Colonic mucosa (tissue), 4 donors: ENCODE measurements at places on chromosomes 3 and 15. TPM values are rescaled to one million over a fixed set of nuclear protein-coding genes. Genes with fewer than 3 reads are reported as not detected.
A peak's percentile ranks its signal among the peaks of the same experiment; 100 is the strongest.

- DNase-seq: no peak
These were observed 1.2 kb upstream of the PPP2R3A start for GRCh38 chr3:135964160-135964955.

DNA sequence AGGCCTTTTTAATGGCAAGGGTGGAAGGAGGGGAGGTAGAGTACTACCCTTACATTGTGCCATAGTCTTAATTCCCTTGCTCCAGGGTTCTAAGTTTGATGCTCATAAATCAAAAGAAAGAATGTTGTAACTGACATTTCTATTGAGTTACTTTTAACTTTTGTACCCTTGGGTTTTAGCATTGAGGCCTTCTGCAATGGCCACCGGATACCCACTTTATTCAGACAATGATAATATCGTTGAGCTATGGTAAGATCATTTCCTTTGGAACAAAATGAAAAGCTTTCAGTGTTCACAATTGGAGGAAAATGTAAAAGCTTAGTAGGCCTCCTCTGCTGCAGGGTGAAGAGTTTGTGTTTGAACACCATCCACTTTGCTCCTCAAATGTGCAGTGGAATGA lies 16.8 kb downstream of the CGNL1 start:
- no peak for DNase-seq

- DNase-seq: no peak
These were observed 56.1 kb downstream of the OSTN start for GRCh38 chr3:191255156-191255555.

- DNase-seq: no peak
These were observed 28.5 kb upstream of the APOD start for GRCh38 chr3:195612075-195612800.

DNA sequence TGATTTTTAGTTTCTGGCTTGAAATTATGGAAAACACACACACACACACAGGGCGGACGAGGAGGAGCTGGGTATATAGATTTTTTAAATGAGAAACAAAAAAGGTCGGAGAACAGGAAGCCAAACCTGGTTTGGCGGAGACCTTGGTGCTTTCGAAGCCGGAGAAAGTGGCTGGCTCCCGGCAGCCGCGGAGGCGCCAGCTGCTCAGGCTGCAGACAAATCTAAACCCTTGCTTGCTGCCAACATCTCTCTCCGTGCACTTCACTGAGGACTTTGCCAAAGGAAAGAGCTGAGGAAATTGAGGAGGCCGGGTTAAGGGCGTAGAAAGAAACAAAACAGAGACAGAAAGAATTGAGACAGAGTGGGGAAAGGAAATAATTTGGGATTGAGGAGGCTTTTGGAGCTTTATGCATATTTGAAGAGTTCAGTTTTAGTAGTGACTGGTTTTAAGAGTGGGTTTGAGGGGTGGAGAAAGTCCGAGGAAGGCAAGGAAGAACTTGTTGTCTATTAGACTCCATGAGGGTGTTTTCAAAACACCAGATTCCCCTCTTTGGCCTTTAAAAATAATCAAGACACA lies 2.2 kb downstream of the ZIC1 start:
- DNase-seq: no peak

GRCh38 chr3:170551252-170551651 lies 34.6 kb downstream of the SLC7A14 start:
- DNase-seq: no peak

- DNase-seq: no peak
These were observed 67.6 kb downstream of the NOX5 start for GRCh38 chr15:69082021-69082502.

- no peak for DNase-seq
These were observed 44.8 kb upstream of the MUC4 start for GRCh38 chr3:195856410-195857084.

DNA sequence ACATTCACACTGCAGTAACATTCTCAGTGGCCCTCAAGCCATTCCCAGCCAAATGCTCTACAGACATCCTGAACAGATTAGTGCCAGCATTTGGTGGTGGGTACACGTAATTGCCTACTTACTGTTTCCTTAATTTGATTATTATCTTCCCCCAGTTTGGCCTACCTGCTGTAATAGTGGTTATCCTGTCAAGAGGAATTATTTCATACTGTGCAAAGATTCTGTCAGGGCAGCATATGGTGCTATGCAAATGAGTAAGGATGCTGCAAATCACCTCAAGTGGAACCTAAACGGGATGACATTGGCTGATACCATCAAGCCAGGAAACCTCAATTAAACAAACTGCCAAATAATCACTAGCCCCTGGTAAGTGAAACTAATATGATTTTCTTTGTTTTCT lies 88.7 kb downstream of the SEMA6D start:
- no peak for DNase-seq

- no peak for DNase-seq
These were observed 52.6 kb upstream of the CCR2 start for GRCh38 chr3:46301122-46301835.

DNA sequence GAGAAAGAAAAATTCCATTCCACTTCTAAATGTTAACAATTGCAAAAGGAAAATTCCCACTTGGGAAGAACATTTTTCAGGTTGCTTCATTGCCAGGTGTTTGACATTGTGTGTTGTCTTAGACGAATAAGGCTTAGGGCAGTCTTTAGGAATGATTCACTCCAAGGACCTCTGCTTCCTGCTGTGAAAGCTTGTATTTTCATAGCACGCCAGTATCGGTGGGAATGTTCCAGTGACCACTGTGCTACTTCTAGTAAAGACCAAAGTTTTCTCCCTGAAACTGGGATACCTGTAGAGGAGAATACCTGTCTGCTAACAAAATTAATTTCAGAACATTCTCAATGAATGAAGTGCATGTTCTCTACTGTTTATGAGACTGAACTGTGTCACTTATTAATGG lies 64.1 kb downstream of the CDIN1 start:
- no peak for DNase-seq

DNA sequence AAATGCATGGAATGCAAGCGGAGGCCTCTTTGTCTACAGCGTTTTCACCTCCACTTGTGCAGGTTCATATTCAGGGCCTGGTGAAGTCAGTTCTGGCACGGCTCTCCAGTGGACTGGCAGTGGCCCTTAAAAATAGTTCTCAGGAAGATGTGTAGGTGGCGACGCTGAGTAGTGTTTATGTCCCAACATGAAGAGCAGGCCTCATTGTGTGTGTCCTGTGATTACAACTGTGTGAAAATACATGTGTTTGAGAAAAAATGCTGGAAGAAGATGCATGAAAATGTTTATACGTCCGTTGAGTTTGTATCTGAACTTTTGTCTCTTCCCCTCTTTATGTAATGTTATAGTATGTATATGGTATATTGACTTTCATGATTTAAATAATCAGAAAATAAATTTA lies 7.2 kb downstream of the LIPC start:
- peak; percentile 71 for DNase-seq

DNA sequence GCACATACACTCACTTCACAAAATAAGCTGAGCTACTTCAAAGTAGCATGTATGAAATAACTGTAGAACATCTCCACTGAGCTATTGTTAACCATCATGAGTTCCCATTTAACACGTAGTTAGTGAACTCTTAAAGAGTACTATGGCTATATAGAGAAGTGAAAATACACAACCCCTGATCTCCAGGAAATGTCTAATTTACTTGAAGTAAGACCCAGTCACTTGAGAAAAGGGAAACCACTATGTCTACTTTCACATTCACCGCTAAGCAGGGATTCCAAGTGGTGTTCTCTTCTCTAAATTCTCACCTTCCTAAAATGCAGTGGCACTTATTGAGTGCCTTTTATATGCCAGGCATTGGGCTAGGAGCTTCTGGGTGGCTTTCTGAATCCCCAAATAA lies 35.0 kb upstream of the COLQ start:
- DNase-seq: no peak

DNA sequence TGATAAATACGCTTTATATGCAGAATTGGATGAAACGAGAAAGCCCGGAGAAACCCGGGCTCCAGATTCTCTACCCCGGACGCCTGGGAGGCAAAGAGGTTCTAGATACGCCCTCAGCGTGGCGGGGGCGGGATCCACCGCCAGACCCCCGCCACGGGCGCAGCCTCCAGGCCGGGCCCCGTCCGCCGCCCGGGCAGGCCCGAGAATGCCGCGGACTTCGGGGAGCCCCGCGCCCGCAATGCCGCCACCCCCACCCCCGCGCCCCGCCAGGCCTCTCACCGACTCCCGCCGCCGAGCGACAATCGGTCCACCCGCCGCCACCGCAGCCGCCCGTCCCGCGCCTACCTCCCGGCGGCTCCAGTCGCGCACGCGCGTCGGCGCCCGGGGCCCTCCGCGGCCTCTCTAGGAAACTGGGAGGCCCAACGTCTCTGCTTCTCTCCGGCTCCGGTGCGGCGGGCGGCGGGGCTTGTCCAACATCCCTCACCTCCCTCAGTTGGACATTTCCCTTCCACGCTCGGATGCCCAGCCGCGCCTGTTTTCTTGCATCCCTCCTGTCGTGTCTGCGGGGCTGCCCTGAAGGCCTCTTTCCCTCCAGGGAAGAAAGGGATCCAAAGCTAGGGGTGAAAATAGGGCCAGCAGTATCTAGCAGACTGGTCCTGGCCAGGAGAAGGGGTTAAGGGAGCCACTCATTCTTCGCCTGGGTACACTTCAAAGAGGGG lies at the start of gene ZNF445:
TSS of gene ZNF445 (minus strand) at position 359 of the 719 bp plus-strand sequence. CDS start 22,121 bp downstream, outside the sequence.
- DNase-seq: peak; percentile 80

- DNase-seq: peak; percentile 41
These were observed 69.5 kb downstream of the C3orf38 start for GRCh38 chr3:88219138-88219792.

- DNase-seq: no peak
These were observed 353.0 kb downstream of the MAGI1 start for GRCh38 chr3:65685621-65686235.

- DNase-seq: no peak
These were observed 45.6 kb downstream of the WNT5A start for GRCh38 chr3:55441499-55441898.

- no peak for DNase-seq
These were observed 19.3 kb downstream of the CPOX start for GRCh38 chr3:98574132-98574531.

- no peak for DNase-seq
These were observed 138.3 kb downstream of the SQOR start for GRCh38 chr15:45773149-45773548.

GRCh38 chr15:67186226-67186649 lies 68.2 kb downstream of the AAGAB start:
- DNase-seq: peak; percentile 47

DNA sequence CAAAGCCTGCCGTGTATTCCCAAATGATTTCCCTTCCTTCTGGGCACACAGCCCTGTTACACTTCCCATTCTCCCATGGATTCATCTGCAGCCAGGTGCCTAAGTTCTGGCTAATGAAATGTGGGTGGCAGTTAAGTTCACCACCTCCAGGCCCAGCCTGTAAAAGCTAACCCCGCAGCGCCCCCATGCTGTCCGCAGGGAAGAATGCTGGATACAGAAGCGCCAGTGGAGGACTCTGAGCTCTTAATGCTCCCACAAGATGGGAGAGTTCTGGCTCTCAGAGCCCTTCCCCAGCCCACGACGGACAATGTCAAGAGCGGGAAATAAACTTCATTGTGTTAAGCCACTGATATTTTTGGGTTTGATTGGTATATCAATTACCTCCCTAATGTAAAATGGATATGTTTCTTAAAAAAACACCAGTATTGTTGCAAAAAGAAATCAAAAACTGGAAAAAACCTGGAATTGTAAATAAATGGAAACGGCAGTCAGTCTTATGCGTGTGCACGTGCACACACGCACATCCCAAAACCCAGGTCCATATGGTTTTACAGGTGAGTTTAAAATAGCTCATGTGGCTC lies 37.7 kb upstream of the FGD5 start:
- DNase-seq: peak; percentile 57

DNA sequence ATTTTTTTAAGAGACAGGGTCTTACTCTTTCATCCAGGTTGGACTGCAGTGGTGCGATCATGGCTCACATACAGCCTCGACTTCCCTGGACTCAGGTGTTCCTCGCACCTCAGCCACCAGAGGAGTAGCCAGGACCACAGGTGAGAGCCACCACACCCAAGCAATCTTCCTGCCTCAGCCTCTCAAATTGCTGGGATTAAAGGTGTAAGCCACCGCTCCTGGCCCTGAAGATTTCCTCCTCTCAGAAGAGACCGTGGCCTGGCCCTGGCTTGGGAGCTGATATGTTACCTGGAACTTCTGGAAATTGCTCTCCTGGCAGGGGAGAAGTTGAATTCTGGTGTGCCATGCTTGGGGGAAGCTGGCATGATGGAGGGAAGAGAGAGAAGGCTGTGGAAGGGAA lies 36.2 kb downstream of the PPCDC start:
- DNase-seq: peak; percentile 10

DNA sequence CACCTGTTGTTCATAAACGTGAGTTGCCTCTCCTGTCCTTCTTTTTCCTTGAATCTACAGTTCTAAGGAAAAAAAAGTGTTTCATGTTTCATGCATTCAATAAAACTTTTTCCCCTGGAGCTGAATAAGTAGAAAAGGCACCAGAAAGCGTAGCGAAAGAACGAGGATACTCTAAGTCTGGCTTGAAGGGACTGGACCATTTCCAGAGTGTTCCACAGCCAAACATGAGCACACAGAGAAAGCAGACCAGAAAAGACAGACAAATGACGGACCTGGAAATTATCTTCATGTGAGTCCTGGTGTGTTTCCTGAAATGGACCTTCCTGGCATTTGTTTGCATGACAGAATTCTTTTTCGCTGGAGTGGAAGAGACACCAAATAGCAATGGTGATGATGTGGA lies 204.7 kb downstream of the SV2B start:
- no peak for DNase-seq

DNA sequence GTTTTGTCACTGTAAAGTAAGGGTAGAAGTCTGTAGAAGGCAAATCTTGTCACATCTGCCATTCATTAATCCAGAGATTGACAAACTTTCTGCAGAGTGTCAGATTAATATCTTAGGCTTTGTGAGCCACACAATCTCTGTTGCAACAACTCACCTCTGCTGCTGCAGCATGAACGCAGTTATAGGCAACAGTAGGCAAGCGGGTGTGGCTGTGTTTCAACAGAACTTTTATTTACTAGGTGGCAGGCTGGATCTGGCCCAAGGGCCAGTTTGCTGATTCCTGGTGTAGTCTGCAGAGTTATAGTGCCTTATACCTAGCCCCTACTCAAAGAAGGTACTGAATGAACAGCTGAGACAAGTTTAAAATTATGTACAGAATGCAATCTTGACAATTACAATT lies 396.7 kb downstream of the FOXP1 start:
- DNase-seq: peak; percentile 65

GRCh38 chr3:16498130-16498890 lies 15.2 kb downstream of the RFTN1 start:
- no peak for DNase-seq

GRCh38 chr15:69593981-69594966 lies 141.7 kb downstream of the RPLP1 start:
- peak; percentile 95 for DNase-seq

The FES gene
- 6.5 TPM for total RNA-seq

The TMEM207 gene
- not detected for total RNA-seq

The TGM4 gene
- total RNA-seq: not detected

The NLGN1 gene
- 1.3 TPM for total RNA-seq

The CLEC3B gene
- 28.9 TPM for total RNA-seq

The ZNF609 gene
- total RNA-seq: 24.8 TPM

The CPLX3 gene
- total RNA-seq: not detected

The TGM5 gene
- not detected for total RNA-seq

The ARHGEF3 gene
- total RNA-seq: 10.2 TPM
